Ovary (tissue), 10 donors: ENCODE measurements at places on chromosomes 4 and X. TPM values are rescaled to one million over a fixed set of nuclear protein-coding genes. Genes with fewer than 3 reads are reported as not detected.

- H3K4me3 ChIP-seq, result no peak overlapping the region
- no peaks in the 10 kb centered on the region for H3K4me1 ChIP-seq
- H3K27me3 ChIP-seq, result no peaks in the 10 kb centered on the region
These were observed 122.1 kb downstream of the TBL1X start for GRCh38 chrX:9586992-9587392.

- H3K27ac ChIP-seq, result no peak overlapping the region
- no peaks in the 10 kb centered on the region for H3K4me1 ChIP-seq
- H3K36me3 ChIP-seq, result no peaks in the 10 kb centered on the region
- no peak for DNase-seq
- H3K4me3 ChIP-seq, result no peak overlapping the region
These were observed 51.9 kb upstream of the DHRSX start for GRCh38 chrX:2552621-2553201.

- H3K4me3 ChIP-seq, result no peak overlapping the region
- H3K27ac ChIP-seq, result no peak overlapping the region
- H3K36me3 ChIP-seq, result no peaks in the 10 kb centered on the region
- H3K4me1 ChIP-seq, result no peaks in the 10 kb centered on the region
- H3K27me3 ChIP-seq, result no peaks in the 10 kb centered on the region
- no peak for DNase-seq
These were observed 10.6 kb downstream of the FAM184B start for GRCh38 chr4:17770845-17771244.

GRCh38 chr4:95594013-95594412, 45.2 kb upstream of the UNC5C start:
- H3K36me3 ChIP-seq, result no peaks in the 10 kb centered on the region
- H3K4me3 ChIP-seq, result no peak overlapping the region
- H3K27me3 ChIP-seq, result no peaks in the 10 kb centered on the region

- no peaks in the 10 kb centered on the region for H3K27me3 ChIP-seq
- H3K4me3 ChIP-seq, result no peak overlapping the region
- no peaks in the 10 kb centered on the region for H3K36me3 ChIP-seq
- no peaks in the 10 kb centered on the region for H3K4me1 ChIP-seq
- DNase-seq, result no peak
These were observed 62.5 kb downstream of the PAQR3 start for GRCh38 chr4:78876568-78877320.

- no peak overlapping the region for H3K27ac ChIP-seq
- H3K27me3 ChIP-seq, result no peaks in the 10 kb centered on the region
- H3K36me3 ChIP-seq, result no peaks in the 10 kb centered on the region
- no peaks in the 10 kb centered on the region for H3K4me1 ChIP-seq
These were observed 106.8 kb upstream of the RAI2 start for GRCh38 chrX:17967888-17968287.

GRCh38 chr4:151267104-151267503, 9.9 kb upstream of the PRSS48 start:
- H3K27ac ChIP-seq, result no peak overlapping the region
- H3K4me1 ChIP-seq, result peaks cover 9% of the 10 kb centered on the region
- no peaks in the 10 kb centered on the region for H3K27me3 ChIP-seq
- no peak overlapping the region for H3K4me3 ChIP-seq
- H3K36me3 ChIP-seq, result no peaks in the 10 kb centered on the region
- no peak for DNase-seq

- H3K36me3 ChIP-seq, result no peaks in the 10 kb centered on the region
- no peaks in the 10 kb centered on the region for H3K27me3 ChIP-seq
These were observed 39.6 kb upstream of the LSM6 start for GRCh38 chr4:146135941-146136340.

GABRG1 gene
- total RNA-seq, result 0.70 TPM

DNA sequence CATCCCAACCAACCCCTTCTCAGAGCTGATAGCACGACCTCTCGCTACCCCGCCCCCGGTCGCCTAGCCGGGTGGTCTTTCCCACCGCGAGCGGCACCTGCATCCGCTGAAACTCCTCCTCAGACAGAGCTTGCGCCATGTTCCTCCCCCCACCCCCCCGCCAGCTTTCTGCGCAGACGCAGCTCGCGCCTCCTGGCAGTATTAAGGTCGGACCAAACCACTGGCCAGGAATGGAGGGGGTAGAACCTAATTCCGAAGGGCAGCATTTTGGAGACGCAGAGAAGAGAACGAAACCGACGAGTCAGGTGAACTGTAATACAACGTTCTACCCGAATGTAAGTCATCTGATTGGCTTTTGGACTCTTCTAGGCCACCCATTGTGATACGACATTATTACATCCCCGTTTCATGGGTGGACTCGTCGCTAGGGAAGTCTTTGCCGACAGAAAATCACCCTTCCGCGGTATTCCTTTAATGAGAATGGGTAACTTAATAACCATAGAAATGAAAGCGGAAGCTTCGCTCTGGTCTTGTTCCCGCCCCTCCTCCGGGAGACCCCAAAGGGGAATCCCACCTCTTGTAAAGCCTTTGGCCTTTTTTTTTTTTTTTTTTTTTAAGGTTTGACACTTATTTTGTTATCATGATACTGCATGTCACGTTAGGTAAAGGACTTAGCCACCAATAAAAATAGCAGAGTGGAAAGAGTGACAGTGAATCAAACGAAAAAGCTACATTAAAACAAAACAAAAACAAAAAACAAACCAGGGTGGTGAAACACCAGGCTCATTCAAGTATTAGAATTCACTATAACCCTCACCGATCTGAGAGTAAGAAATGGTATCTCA, at the start of gene GRIPAP1:
Gene GRIPAP1 (minus strand): TSS at position 174 of the 845 bp plus-strand sequence. CDS start 35 bp downstream, at position 139.
- no peaks in the 10 kb centered on the region for H3K36me3 ChIP-seq
- DNase-seq, result peak; percentile 74
- H3K4me1 ChIP-seq, result peaks cover 2% of the 10 kb centered on the region
- peak within 1 kb of the TSS; percentile 45 for H3K4me3 ChIP-seq

DNA sequence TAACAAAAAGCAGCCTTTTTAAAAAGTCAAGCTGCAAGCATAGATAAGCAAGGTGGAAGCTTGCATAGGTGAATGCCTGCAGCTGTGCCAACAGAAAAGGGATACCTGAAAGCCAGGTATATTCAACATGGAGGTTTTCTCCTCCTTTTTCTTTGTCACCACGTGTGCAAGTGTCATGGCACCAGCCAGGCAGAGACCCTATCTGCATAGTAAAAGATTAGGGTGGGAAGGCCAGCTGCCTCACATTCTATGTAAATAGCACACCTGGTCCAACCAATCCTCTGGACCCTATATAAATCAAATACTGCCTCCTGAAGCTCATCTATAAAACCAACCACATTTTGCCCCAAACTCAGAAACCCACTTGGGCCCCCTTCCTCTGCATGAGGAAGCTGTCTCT, 28.0 kb upstream of the PLK4 start:
- H3K4me3 ChIP-seq, result no peak overlapping the region
- no peak overlapping the region for H3K27ac ChIP-seq
- no peaks in the 10 kb centered on the region for H3K27me3 ChIP-seq
- no peak for DNase-seq
- H3K4me1 ChIP-seq, result no peaks in the 10 kb centered on the region

L1CAM gene
- 0.42 TPM for total RNA-seq

GRCh38 chrX:78102091-78102490, 2.0 kb upstream of the PGK1 start:
- no peak overlapping the region for H3K27ac ChIP-seq
- DNase-seq, result no peak
- no peaks in the 10 kb centered on the region for H3K27me3 ChIP-seq
- H3K4me1 ChIP-seq, result peaks cover 1% of the 10 kb centered on the region
- no peaks in the 10 kb centered on the region for H3K36me3 ChIP-seq

DNA sequence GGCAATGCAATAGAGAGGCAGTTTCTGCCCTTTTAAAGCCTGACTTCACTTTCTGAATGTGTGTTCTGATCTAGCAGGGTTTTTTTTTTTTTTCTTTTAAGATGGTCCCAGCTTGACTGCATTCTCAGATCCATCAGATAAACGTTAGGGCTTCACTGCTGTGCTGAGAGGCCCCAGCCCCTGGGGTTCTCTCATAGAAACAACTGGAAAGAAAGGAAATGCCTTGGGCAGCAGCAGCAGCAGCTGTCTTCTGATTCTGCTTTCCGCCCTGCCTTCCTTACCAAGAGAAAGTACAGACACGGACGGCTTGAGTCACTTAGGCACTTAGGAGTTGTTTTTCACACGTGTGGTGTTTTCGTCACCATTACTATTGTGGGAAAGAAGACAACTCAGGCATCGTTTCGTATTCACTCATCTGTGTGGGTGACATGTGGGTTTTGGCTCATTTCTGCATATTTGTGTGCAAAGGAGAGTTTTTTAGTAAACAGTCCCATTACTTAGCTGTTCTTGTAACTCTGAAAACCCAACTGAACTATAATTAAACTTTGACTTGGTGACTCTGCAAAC, 172.0 kb downstream of the PTTG2 start:
- peak overlapping the region; percentile 82 for H3K27ac ChIP-seq
- H3K4me3 ChIP-seq, result no peak overlapping the region
- DNase-seq, result peak; percentile 40
- H3K27me3 ChIP-seq, result no peaks in the 10 kb centered on the region

GRCh38 chr4:94924566-94924965, 166.8 kb downstream of the BMPR1B start:
- no peak overlapping the region for H3K4me3 ChIP-seq
- peaks cover 5% of the 10 kb centered on the region for H3K4me1 ChIP-seq

- DNase-seq, result no peak
- no peaks in the 10 kb centered on the region for H3K36me3 ChIP-seq
- no peaks in the 10 kb centered on the region for H3K4me1 ChIP-seq
These were observed 79.1 kb downstream of the CLCN4 start for GRCh38 chrX:10235851-10236250.

- peaks cover 5% of the 10 kb centered on the region for H3K4me1 ChIP-seq
These were observed 173.9 kb upstream of the PGRMC2 start for GRCh38 chr4:128461291-128462102.

- no peak overlapping the region for H3K4me3 ChIP-seq
- H3K27me3 ChIP-seq, result no peaks in the 10 kb centered on the region
- DNase-seq, result no peak
- H3K27ac ChIP-seq, result no peak overlapping the region
- H3K4me1 ChIP-seq, result no peaks in the 10 kb centered on the region
These were observed 36.7 kb upstream of the PAGE4 start for GRCh38 chrX:49792376-49792775.

UBA1 gene
- 196 TPM for total RNA-seq
